ENCODE measurements at places on chromosomes 11 and 22.

DNA sequence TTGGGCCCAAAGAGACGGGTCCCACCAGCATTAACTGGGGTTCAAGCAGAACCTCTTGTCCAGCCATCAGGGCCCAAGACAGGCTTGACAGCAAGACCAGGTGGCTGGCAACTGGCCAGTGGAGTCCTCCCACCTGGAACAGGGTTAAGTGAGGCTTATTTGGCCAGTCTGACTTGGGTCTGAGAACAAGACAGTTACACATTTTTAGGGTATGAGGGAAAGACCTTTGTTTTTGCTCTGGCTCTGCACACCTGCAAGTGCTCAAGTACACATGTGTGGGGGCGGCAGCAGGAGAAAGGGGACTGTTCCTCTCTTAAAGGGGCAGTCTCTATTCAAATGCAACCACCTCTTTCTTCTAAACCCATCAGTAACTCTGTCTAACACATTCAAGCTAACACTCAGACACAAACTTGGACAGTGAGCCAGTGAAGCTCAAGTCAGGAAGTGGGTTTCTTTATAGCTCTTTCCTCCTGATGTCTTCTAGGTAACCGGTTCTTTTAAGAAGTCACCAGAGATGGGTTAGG lies 116.2 kb downstream of the ETS1 start:
- DNase-seq, result peak; percentile 51

DNA sequence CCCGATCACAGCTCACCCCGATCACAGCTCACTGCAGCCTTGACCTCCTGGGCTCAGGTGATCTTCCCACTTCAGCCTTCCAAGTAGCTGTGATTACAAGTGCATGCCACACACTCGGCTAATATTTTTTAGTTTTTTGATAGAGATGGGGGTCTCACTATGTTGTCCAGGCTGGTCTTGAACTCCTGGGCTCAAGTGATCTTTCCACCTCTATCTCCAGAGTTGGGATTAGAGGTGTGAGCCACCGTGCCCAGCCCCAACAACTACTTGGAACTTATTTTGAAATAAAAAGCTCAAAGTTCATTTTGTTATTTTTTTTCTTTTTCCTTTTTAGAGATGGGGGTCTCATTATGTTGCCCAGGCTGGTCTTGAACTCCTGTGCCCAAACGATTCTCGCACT lies 27.8 kb upstream of the SLC25A1 start:
- no peak for DNase-seq

DNA sequence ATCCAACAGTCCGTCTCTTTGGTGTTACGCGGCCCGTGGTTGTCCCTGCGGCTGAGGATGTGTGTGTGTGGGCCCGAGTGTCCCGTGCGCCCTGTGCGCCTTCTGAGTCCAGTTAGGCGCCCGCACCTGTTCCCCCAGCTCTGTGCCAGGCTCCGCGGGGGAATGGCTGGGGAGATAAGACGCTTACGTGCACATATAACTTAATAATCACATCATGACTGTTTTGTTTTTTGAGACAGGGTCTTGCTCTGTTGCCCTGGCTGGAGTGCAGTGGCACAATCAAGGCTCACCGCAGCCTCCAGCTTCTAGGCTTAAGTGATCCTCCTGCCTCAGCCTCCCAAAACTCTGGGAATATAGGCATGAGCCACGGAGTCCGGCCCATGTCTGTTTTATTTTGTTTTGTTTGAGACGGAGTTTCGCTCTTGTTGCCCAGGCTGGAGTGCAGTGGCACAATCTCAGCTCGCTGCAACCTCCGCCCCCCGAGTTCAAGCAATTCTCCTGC lies 817 bp downstream of the ARL2 start:
- no peak for DNase-seq

DNA sequence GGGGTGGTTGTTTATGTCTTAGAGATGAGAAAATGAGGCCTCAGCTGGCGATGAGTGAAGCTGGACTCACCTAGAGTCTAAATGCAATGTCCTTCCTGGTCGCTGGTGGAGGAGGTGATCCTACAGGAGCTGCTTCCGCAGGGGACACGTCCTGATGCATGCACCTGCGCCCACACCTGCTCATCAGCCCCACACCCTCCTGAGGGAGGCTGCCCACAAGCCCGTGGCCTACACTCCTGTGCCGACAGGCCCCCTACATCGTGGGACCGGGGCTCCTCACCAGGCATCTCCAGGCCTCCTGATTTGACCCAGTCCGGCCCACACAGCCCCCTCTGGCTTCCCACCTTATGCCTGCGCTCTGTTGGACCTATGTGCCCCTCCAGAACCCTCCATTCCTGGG lies 857.2 kb downstream of the TBC1D22A start:
- DNase-seq, result no peak

- DNase-seq, result no peak
Measured at GRCh38 chr22:49699928-49700498, 127.7 kb downstream of the BRD1 start.

- peak; percentile 89 for DNase-seq
Measured at GRCh38 chr22:39534591-39535356, 2.2 kb upstream of the RPS19BP1 start.

DNA sequence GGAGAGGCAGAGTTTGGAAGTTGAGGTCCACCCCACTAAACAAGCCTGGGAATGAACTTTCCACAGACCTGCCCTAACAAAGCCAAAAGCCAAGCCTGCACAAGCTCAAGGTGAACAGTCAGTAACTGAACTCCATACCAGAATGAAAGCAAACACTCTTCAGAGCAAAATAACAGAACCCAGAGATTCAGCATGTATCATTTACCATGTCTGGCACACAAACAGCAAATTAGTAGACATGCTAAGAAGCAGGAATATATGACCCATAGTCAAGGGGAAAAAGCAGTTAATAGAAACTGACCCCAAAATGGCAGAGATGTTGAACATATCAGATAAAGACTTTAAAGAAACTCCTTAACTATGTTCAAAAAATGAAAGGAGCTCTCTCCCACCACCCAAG lies 31.3 kb downstream of the TBX1 start:
- no peak for DNase-seq

DNA sequence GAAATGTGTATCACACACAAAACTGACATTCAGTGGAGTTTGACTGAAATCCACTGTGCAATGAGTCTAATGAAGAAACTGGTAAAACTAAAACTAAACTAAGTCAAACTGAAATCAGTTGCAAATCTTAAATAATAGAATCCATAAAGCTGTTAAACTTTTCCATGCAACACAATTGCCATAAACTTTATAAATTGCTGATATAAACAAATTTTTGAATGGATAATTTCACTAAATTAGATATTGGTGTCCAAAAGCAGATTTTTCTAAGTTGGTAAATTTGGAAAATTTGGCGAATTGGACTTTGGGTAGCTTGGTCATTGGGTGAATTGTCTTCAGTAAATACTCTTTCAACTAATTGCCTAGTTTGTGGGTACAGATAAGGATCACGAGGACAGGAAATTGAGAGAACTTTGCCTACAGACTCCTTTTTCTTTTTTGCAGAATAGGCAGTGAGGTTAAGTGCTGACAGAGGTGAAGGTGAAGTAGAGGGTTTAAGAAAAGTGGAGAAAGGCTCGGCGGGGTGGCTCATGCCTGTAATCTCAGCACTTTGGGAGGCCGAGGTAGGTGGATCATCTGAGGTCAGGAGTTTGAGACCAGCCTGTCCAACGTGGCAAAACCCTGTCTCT lies 12.8 kb downstream of the MRPL17 start:
- no peak for DNase-seq

DNA sequence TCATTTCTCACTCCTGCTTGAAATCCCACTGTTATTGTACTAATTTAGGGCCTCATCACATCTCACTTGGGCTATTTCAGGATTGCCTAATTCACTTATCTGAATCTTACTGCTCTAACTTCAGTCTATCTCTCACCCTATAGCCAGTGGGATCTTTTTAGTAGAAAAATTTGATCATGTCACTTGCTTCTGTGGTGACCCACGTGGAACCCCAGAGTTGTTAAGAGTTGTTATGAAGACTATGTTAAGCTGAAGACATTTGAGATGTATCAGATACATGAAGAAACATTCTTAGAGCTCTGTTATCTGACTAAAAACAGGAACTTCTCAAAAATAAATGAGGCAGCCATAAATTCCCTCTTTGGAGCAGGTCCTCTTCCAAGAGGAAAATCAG lies 1375.6 kb upstream of the TENM4 start:
- no peak for DNase-seq

DNA sequence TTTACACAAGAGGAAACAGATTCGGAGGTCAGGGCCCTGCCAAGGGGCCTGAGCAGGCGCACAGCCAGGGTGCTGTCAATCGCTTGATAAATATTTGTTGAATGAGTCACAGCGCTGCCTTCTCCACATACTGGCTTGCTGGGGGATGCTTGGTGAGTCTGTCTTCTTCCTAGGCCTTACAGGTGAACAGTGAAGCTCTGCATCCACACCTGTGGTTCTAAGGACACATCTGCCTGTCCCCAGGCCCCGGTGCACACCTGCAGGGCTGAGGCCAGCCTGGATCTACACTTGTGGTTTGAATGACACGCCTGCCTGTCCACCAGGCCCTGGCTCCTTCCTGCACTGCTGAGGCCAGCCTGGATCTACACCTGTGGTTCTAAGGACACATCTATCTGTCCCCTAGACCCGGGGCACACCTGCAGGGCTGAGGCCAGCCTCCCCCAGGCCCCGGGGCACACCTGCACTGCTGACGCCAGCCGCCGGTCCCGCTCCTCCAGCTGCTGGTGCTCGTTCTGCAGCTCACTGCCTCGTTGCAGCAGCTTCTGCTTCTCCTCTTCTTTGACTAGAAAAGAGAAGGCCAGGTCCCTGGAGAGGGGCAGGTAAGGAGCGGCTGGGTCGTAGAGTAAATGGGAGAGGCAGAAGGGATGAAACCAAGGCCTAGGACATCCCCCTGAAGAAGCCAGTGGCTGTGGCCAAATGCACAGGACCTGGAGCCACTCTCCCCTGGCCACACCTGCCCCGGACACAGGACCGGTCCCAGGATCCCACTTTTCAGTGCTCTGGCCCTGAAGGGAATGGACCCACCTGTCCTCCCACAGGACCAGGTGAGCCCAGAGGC lies 124.6 kb downstream of the PHF21B start:
- DNase-seq, result no peak

DNA sequence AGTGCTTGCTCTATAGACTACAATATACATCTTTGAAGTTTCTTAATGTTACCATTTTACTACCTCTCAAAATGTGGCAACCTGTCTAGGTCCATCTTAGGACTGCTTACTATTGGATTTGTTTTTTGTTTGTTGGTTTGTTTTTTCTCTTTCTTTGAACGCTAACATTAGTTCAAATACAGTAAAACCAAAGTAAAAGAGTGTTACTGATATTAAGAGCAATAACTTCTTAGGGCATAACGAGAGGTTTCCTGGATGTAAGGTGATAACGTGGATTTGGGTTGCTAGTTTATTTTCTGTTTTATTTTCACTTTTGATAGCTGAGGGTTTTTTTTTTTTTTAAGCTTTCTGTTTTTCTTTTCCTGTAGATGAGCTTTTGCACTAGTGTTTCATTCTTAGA lies 43.6 kb downstream of the TMEM135 start:
- DNase-seq, result no peak

- no peak for DNase-seq
Measured at GRCh38 chr11:22275600-22275999, 62.6 kb upstream of the SLC17A6 start.

DNA sequence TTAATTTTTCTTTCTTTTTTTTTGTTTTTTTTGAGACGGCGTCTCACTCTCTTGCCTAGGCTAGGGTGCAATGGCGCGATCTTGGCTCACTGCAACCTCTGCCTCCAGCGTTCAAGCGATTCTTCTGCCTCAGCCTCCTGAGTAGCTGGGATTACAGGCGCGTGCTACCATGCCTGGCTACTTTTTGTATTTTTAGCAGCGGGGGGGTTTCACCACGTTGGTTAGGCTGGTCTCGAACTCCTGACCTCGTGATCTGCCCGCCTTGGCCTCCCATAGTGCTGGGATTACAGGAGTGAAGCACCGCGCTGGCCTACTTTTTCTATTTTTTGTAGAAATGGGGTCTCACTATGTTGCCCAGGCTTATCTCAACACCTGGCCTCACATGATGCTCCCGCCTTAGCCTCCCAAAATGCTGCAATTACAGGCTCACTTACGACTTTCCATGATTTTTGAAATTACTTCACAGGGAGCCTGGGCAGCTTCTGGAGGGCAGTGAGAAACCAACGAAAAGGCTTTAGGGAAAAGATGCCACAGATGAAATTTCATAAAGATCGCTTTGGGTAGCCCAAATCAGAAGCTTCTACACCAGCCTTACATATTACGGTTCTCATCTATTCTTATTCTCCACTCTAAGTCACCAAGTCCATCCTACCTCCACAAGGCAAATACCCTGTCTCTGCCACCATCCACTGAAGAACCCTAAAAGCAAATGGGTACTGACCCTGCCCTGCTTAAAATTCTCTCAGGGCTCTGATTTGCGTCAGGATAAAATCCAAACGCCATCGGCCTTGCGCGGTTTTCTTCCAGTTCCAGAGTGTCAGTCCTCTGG lies 866 bp upstream of the RRM1 start:
- no peak for DNase-seq

GRCh38 chr22:37894939-37895670 lies 11.0 kb upstream of the MICALL1 start:
- no peak for DNase-seq

DNA sequence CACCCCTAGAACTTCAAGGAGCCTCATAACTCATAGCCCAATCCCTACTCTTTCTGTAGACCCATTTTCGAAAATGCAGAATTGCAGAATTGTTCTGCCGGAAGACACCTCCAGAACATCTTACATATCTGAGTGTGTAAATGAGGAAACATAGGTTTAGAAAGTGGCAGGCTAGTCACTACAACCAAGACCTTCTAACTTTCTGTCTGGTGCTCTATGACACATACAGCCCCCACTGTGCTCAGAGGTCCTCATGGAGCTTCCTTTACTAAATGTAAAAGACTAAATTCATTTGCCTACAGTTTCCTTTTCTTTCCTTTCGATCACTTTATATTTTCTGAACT lies 132.1 kb upstream of the DDI1 start:
- DNase-seq, result no peak

DNA sequence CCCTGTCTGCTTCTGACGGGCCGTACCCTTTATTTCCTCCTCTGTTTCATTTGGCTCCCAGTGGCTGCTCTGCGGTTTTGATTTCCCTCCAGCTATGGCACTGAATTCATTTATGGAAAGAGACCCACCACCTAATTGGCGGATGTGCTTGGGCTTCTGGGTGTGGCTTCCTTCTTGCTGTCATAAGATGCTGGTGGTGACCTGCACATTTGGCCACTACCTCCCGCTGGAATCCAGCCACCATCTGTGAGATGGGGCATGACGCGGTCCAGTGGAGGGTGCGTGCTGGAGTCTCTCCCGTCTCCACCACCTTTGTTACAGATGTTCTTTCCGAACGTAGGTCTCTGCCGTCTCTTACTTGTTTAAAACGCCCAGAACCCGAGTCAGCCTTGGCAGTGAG lies 47.7 kb upstream of the FADD start:
- DNase-seq, result no peak

DNA sequence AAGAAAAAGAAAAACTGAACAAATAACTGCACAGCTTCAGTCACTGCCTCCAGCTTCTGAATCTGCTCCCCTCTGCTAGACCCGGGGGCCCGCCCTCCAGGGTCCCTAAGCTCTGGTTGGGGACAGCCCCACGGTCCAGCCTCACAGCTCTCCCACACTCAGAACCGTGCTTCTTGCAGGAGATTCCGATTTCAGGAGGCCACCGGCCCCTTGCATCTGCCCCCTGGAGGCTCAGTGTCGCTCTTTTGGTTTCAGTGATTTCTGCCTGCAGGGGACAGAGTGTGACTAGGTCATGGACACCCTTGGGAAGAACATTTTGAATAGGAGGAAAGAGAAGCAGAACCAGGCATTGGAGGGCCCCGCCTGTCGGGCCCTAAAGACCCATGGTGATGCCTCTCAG lies 23.1 kb upstream of the RPS3 start:
- DNase-seq, result no peak

Data from stimulated activated CD4-positive, alpha-beta T cell treated with anti-CD3 and anti-CD28 coated beads, Interleukin-2, amount 100 ng/mL, for 24 hours (primary cell).